Stimulated activated CD8-positive, alpha-beta memory T cell treated with anti-CD3 and anti-CD28 coated beads, Interleukin-7, amount 100 ng/mL, for 1 hour (primary cell): ENCODE measurements at places on chromosomes 5 and 9.

DNA sequence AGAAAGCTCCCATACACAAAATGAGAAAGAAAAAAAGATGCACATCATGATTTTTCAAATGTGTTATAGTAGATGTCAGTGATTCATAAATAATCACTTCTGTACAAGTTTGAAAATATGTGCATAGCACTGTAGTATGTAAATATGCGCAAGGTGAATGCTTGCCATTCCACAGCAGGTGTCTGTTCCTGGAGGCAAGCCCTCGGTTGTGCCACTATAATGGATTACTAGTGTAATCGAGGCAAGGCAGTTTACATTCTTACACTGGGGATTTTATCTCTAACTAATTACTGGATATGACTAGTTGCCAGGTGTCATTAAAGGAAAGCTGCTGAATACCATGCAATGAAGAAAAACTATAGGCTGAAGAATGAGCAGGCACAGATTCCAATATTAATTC, 93.6 kb downstream of the ARHGEF28 start:
- DNase-seq = no peak

GRCh38 chr9:71353720-71354119, 232.3 kb upstream of the TRPM3 start:
- no peak for DNase-seq

DNA sequence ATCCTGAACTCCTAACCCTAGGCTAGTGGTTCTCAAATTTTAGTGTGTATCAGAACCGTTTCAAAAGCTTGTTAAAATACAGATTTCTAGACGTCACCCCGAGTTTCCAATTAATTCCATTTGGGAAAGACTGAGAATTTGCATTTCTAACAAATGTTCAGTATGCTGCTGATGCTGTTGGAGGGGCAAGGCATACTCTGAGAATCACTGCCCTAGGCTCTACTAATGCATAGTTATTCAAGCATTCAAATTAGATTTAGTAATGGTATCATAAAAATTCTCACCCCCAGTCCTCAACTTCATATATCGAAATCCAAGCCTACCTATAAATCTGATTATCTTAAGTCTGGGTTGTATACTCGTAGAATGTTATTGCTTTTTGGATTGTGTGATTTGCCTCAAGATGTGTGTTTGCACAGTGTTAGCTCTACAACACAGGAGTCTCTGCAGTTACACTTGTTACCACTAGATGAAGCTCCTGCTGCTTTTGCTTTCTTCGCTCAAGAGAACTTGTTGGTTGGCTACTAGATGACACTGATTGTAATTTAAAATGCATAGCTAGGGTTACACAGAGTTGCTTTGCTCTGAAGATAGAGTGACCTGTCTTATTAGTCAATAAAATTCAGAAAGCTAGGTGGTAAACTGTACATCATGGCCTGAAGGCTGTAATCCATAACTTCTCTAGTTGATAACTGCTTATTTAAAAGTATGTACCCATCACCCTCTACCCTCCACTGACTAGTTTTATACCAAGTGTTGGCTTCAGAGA, 7.5 kb upstream of the ERAP2 start:
- no peak for DNase-seq

GRCh38 chr9:79741381-79741780, 169.6 kb downstream of the TLE4 start:
- DNase-seq = no peak
